ENCODE measurements at places on chromosomes 11 and 22. TPM values are rescaled to one million over a fixed set of nuclear protein-coding genes. Genes with fewer than 3 reads are reported as not detected.

DNA sequence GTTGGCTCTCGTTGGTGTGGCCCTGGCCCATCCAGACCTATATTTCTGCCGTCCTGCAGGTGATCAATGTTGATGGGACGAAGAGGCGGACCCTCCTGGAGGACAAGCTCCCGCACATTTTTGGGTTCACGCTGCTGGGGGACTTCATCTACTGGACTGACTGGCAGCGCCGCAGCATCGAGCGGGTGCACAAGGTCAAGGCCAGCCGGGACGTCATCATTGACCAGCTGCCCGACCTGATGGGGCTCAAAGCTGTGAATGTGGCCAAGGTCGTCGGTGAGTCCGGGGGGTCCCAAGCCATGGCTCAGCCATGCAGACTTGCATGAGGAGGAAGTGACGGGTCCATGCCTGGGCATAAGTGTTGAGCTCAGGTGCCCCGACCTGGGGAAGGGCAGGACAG, 57.1 kb upstream of the PPP6R3 start:
- no peak for DNase-seq

- DNase-seq: no peak
Measured at GRCh38 chr11:34443136-34443535, 4.4 kb downstream of the CAT start.

DNA sequence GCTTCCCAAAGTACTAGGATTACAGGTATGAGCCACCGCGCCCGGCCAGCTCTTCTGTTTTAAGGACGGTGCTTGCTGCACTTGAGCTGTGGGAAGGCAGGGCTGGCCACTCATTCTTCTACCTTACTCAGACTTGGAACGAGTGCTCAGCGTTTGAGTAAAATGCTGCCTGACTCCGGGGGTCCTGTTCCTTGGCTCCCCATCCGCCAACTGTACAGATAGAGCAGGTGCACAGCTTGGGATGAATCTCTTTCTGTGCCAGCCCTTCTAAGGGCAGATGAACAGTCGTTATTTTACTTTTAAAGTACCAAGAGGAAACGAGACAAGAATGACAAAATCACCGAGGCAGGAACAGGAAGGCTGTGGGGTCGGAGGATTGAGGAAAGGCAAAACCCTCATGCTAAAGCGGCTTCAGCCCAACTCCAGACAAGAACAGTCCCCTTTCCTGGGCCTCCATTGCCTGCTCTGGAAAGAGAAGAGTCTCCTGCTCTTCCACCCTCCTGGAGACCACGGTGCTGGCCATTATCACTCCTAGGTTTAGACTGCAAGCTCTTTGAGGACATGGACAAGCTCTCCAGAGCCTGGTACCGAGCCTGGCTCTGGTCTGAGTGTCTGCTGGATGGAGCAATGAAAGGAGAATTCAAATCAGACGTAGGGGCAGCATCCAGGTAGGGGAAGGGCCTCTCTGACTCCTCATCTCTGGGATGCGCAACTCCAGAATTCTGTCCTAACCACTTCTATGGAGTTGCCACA, 1.1 kb upstream of the SUN2 start:
- no peak for DNase-seq

DNA sequence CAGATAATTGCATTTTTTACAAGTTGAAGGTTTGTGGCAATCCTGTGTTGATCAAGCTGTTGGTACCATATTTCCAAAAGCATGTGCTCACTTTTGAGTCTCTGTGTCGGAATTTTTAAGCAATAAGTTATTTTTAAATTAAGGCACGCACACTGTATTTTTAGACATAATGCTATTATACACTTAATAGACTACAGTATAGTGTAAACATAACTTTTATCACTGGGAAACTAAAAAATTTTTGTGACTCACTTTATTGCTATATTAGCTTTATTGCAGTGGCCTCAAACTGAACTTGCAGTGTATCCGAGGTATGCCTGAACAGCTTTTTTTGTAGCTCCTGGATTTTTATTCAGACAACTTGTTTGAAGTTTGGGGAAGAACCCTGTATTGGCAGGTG, 31.3 kb upstream of the RRM1 start:
- no peak for DNase-seq

DNA sequence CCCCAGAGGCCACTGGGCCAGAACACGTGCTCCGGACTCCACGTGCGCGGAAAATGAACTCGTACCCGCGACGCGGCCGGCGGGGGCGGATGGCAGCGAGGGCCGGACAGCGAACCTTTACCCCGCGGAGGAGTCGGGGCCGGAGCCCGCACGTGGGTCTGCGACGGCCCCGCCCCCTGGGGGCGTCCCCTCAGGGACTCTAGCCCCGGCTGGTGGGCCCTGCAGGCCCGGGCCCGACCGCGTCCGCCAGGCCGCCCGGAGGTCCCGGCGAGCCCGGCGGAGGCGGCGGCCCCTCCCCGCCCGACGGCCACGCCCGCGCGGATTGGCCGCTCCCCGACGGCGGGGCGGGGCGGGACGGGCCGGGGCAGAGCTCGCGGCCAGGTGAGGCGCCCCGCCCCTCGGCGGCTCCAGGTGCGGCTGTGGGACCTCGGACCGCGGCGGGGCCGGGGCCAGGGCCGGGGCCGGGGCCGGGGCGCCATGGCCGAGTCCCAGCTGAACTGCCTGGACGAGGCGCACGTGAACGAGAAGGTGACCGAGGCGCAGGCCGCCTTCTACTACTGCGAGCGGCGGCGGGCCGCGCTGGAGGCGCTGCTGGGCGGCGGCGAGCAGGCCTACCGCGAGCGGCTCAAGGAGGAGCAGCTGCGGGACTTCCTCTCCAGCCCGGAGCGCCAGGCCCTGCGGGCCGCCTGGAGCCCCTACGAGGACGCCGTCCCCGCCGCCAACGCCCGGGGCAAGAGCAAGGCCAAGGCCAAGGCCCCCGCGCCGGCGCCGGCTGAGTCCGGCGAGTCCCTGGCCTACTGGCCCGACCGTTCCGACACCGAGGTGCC, at the start of gene FAM83F:
TSS of gene FAM83F (plus strand) at position 389 of the 827 bp plus-strand sequence. CDS start at position 478, 89 bp downstream.
- DNase-seq: peak; percentile 84

DNA sequence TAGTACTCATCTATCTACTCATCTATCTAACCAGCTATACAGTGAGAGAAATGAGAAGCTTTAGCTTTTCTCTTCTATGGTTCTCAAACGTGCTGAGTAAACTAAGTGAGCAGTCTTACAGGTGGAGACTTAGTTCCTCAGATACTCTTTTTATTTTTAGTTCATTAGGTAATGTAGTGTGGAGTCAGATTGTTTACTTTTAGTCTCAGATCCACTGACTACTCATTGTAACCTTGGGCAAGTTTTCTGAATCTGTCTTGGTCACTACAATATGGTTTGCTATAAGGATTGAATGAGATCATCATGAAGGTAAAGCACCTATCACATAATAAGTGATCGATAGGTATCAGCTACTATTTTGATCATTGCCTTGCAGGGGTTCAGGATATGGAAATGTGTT, 160.1 kb downstream of the RAB38 start:
- DNase-seq: no peak

GRCh38 chr11:70400643-70401042, 2.3 kb downstream of the CTTN start:
- DNase-seq: no peak

- no peak for DNase-seq
Measured at GRCh38 chr22:33962409-33962808, 42.1 kb upstream of the LARGE1 start.

DNA sequence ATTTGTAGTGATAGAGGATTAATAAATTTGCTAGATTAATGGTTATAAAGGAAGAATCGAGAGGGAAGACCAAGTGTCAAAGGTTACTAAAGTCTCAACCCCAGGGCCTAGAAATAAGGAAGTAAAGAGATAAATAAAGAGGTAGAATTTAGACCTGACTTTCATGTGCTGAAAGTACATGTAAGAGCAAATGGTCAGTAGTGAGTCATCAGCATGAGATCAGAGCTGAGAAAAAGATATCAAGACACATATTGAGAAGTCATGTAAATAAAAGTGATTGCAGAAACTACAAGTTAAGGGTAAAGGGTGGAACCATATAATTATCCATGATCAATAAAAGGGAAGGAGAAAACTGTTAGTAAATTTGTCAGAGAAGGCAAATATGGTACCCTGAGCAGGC, 1.4 kb upstream of the OR8B8 start:
- DNase-seq: no peak

- DNase-seq: no peak
Measured at GRCh38 chr11:118771547-118772288, 19.2 kb downstream of the DDX6 start.

GRCh38 chr11:35515224-35515623, 10.2 kb downstream of the PAMR1 start:
- DNase-seq: no peak

DNA sequence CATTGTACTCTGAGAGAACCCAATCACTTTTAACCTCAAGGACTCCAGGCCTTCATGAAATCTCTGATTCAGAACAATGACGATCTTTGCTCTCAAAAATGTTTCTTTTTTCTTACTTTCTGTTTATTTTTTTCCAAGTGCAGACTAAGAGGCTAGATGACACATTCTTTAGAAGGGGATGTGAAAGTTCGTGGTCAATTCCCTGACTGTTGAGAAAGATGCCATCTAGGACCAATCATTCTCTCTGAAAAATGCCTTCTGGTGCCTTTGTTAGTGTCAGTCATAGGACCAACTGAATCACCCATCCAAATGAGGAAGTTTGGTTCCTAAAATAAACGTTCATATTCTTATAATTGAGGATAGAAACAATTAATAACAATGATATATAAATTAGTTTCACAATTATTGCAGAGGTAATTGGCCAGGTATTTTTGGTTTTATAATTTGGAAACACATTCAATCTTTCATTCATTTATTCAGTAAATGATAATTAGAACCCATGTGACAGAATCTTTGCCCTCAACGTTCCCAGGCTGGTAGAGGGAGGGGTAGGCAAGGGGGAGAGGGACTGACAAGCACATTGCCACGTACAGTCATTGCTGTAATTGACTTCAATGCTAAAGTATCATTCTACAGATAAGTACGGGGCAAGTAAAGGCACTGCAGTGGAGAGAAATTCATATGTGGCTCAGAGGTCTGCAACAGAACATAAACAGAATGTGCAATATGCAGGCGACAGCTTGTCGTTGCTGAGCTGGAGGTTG, 333.4 kb upstream of the MPPED2 start:
- DNase-seq: no peak

DNA sequence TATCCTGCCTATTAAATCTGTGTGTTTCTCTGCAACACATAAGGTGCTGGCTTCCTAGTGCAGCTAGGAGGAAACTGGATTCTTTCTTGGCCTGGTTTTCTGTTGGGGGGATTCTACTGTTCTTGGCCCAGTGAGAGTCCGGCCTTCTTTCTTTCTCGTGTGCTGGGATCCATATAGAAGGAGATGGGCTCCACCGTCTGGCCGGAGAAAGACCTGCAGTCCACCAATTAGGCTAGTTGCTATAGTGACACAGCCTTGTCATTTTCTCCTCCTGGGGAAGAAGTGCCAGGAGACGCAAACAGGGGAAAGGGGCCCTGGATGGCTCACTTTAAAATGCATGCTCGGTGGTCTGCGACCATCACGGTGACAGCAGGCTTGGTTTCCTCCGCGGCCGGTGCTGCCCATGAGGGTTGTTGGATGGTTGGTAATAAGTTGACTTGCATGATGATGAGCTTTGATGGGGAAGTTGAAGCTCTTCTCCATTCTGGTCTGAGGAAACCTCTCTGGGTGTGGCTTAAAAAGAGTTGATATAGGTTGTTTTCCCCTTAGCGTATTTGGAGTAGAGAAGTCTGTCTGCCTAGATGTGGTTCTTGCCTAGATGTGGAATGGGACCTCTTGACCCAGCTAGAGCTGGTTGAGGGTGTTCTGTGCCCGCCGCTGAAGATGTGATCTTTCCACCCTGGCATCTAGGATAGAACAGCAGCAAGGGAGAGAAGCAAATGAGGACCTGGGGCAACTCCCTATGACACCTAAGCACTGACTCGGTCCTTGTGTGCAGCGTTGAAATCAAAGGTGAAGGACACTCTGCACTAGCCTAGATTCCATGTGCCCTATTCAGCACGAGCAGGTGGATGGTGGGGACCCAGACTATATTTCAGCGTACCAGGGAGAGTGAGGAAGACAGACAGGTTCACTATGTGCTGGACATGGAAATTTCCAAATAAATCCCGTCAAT, 1335.0 kb downstream of the BRD1 start:
- DNase-seq: peak; percentile 77

DNA sequence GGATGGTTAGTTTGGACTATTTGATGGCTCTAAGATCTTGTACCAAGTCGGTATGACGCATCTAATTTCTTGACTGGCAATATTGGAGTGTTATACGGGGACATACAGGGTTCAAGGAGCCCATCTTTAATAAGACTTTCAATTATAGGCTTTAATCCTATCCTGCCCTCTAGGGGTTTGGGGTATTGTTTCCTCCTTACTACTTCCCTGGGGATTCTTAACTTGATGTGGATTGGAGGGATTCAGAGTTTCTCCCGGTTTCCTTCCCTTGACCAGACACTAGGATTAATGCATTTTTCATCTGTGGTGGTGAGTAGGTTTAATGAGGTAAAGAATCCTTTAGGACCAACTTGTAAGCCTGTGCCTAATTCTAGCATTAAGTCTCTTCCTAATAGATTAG, 18.8 kb downstream of the CYP2D6 start:
- no peak for DNase-seq

DNA sequence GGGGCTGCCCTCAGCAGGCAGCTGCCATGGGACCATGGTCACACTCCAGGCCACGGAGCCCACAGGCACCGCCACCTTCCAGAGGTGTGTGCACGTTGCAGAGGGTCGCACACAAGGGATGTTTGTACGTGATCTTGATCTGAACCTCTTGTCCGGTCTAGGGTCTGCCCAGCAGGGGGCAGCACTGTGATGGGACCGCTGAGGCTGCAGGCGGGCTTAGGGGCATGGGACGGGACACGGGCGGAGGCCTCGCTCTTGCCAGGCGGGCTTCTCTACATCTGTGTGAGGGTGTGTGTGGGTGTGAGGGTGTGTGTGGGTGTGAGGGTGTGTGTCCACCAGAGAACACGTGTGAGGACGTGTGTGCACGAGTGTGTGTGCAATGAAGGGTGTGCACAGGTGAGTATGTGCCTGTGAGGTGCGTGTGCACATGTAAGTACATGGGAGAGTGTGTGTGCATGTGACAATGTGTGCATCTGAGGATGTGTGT, 52.4 kb downstream of the CACNA1I start:
- DNase-seq: peak; percentile 66

DNA sequence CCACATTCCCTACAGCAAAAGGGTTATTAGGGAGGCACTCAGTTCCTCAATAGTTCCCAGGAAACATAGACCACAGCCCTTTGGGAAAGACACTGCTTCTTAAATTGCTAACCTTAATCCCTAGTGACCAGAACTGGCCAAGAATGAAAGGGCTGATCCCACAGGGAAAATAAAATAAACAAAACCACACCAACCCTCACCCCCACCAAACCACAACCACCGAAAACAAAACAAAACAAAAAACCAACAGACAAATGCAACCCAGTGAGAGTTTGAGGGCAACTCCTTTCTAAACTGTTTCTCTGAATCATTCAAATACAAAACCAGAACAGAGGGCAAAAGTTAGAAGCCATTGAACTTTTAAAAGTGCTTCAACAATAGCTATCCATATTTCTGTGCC, 57.2 kb downstream of the NAV2 start:
- no peak for DNase-seq

UPB1 gene
- total RNA-seq: 0.16 TPM

OR4A16 gene
- total RNA-seq: not detected

POTEH gene
- total RNA-seq: not detected

MS4A12 gene
- 644 TPM for total RNA-seq

YPEL4 gene
- total RNA-seq: 0.39 TPM

MRPL21 gene
- total RNA-seq: 72.6 TPM
